ENCODE measurements at places on chromosomes 2 and 18. TPM values are rescaled to one million over a fixed set of nuclear protein-coding genes. Genes with fewer than 3 reads are reported as not detected.

DNA sequence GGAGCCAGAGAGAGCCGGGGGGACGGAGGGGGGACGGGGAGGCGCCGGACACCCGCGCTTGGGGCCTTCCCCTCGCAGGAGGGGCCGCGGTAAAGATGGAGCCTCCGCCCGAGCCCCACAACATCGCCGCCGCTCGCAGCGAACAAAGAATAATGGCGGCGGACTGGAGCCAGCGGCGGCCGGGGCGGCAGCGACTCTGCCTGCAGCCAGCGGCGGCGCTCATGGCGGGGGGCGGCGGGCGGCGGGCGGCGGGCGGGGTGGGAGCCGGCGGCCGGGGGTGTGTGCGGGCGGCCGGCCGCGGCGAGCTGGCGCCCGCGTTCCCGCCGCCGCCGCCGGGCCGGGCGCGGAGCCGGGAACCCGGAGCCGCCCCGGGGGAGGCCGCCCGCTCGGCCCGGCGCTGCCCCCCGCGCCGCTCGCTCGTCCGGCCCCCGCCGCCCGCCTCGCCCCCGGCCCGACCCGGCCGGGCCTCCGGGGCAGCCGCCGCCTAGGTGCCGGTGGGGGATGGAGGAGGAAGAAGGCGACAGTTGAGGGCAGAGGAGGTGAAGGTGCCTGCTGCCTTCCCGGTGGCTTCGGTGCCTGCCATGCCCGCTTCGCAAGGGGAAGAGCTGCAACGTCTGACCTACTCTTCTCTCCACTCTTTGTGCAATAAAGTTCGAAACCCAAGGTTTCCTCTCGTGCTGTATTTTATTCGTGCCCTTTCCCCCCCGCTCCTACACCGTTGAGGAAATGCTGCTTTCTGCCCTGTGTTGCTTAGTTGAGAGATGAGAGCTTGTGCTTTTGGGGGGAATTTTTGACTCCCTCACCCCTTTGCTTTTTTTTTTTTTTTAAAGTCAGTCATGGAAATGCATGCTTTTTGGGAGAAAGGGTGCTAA, 634 bp downstream of the CREB1 start:
- peaks cover 43% of the 10 kb centered on the region for H3K4me1 ChIP-seq
- H3K36me3 ChIP-seq: no peaks in the 10 kb centered on the region
- H3K4me3 ChIP-seq: peak overlapping the region; percentile 85
- peak; percentile 49 for DNase-seq

DNA sequence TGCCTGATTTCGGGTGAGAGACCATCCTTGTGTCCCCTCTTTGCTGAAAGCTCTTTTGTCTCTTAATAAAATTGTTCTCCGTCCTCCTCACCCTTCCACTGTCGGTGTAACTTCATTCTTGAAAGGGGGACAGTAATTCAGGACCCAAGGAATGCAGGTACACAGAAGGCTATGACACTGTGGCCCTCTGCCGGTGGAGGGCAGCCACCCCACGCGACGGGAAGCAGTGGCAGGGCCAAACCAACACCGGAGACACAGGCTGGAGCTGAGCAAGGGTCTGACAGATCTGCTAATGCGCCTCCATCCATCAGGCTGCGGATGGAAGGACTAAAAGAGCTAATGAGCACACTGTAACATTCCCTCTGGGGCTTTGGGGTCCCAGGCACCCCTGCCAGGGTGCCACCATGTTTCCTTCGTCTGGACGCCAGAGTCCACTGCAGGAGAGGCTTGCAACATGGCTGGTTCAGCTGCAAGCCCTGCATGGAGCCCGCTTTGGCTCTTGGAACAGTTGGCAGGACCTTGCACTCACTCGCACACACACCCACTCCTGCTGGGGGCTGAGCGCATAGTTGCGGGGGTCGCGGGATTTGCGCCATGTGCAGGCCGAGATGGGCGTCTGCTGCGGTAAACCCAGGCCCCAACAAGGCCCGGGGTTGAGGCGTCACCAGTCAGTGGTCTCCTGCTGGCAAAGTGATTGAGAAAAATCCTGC, 544.1 kb upstream of the CDH7 start:
- H3K36me3 ChIP-seq: no peaks in the 10 kb centered on the region
- no peak overlapping the region for H3K4me3 ChIP-seq
- H3K4me1 ChIP-seq: 0 out of 2 replicates have a peak, but pooled peaks cover 3% of the 10 kb centered on the region
- no peak overlapping the region for H3K27ac ChIP-seq
- H3K27me3 ChIP-seq: no peaks in the 10 kb centered on the region
- DNase-seq: peak; percentile 48

- H3K27ac ChIP-seq: no peak overlapping the region
- DNase-seq: no peak
- no peaks in the 10 kb centered on the region for H3K27me3 ChIP-seq
These were observed 117.8 kb downstream of the NFATC1 start for GRCh38 chr18:79513381-79514081.

Gene ACVR1C
- total RNA-seq: 1.1 TPM

- peaks cover 10% of the 10 kb centered on the region for H3K4me1 ChIP-seq
- no peak for DNase-seq
- no peak overlapping the region for H3K27ac ChIP-seq
These were observed 34.2 kb downstream of the FAM178B start for GRCh38 chr2:96952016-96952750.

DNA sequence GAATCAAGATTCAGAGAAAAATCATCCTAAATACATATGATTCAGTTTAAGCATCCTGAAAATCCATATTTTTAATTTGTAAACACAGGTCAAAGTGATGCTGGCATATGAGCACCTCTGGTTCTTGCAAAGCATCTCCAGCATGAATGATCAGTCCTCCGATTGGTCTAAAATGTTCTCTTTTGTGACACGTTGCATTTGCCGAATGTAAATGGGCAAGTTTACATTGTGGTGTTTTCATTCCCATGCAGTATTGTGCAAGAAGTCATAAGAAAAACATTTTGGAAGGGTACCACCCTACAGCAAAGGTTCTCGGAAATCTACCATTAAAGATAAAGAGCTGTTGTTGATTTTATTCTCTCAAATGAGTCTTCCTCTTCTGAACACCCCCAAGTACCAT, 108.0 kb upstream of the UNC80 start:
- no peak overlapping the region for H3K27ac ChIP-seq
- DNase-seq: no peak
- H3K4me1 ChIP-seq: peaks cover 39% of the 10 kb centered on the region
- H3K4me3 ChIP-seq: no peak overlapping the region
- H3K27me3 ChIP-seq: no peaks in the 10 kb centered on the region

- H3K4me1 ChIP-seq: no peaks in the 10 kb centered on the region
- H3K27ac ChIP-seq: no peak overlapping the region
- no peak for DNase-seq
- no peaks in the 10 kb centered on the region for H3K36me3 ChIP-seq
These were observed 274.9 kb upstream of the VWC2L start for GRCh38 chr2:214135966-214136365.

GRCh38 chr2:119697290-119698020, 18.5 kb downstream of the TMEM177 start:
- H3K36me3 ChIP-seq: no peaks in the 10 kb centered on the region
- no peaks in the 10 kb centered on the region for H3K27me3 ChIP-seq
- peaks cover 59% of the 10 kb centered on the region for H3K4me1 ChIP-seq
- H3K4me3 ChIP-seq: no peak overlapping the region
- no peak overlapping the region for H3K27ac ChIP-seq

- peaks cover 8% of the 10 kb centered on the region for H3K4me1 ChIP-seq
- H3K27ac ChIP-seq: peak overlapping the region; percentile 51
- no peak overlapping the region for H3K4me3 ChIP-seq
- no peaks in the 10 kb centered on the region for H3K27me3 ChIP-seq
- H3K36me3 ChIP-seq: no peaks in the 10 kb centered on the region
These were observed 112.3 kb downstream of the AGAP1 start for GRCh38 chr2:235606004-235606715.

GRCh38 chr2:170362313-170362870, 184.4 kb downstream of the MYO3B start:
- H3K36me3 ChIP-seq: no peaks in the 10 kb centered on the region
- no peak for DNase-seq
- H3K27ac ChIP-seq: no peak overlapping the region
- no peaks in the 10 kb centered on the region for H3K27me3 ChIP-seq

- H3K4me1 ChIP-seq: no peaks in the 10 kb centered on the region
- no peaks in the 10 kb centered on the region for H3K36me3 ChIP-seq
- H3K27me3 ChIP-seq: no peaks in the 10 kb centered on the region
- H3K4me3 ChIP-seq: no peak overlapping the region
- no peak overlapping the region for H3K27ac ChIP-seq
- no peak for DNase-seq
These were observed 35.2 kb downstream of the COPS8 start for GRCh38 chr2:237120916-237121315.

- peaks cover 17% of the 10 kb centered on the region for H3K4me1 ChIP-seq
- no peaks in the 10 kb centered on the region for H3K27me3 ChIP-seq
- H3K36me3 ChIP-seq: no peaks in the 10 kb centered on the region
- no peak for DNase-seq
- H3K4me3 ChIP-seq: no peak overlapping the region
These were observed 84.6 kb downstream of the MYL12B start for GRCh38 chr18:3346487-3346886.

DNA sequence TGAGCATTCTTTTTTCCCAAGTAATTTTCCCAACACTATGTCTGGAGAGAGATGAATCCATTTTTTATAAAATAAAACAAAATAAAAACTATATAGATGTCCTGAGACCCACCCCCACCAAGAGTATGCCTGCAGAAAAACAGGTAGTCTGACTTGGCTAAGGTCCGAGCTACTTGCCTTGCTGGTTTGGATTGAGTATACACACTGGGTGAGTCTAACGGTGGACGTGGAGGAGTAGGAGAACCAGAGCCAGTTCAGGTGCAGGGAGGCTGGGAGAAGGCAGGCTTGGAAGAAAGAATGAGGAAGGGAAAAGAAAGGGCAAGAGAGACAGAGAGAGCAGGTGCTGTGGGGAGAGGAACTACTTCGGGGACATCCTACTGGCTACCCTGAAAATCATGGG, 21.3 kb upstream of the AFTPH start:
- no peak for DNase-seq
- no peaks in the 10 kb centered on the region for H3K36me3 ChIP-seq
- no peaks in the 10 kb centered on the region for H3K27me3 ChIP-seq
- no peak overlapping the region for H3K27ac ChIP-seq
- no peak overlapping the region for H3K4me3 ChIP-seq

DNA sequence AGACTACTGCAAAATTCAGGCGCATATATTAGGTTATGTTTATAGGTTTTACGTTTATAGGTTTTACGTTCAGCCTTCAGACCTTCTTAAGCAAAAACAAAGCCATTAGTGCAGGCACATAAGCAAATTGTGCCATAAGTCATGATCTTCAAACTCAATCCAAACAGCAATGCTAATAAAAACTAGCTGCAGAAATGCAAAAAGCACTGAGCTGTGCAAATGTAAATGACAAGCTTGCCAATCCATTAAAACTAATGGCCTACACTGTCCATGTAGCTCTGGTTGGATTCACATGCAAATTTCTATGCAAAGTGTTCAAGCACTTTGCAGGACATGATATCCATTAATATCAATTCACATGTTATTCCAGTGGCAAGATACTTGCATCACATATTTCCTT, 50.9 kb downstream of the LRPPRC start:
- peaks cover 42% of the 10 kb centered on the region for H3K36me3 ChIP-seq
- peaks cover 43% of the 10 kb centered on the region for H3K4me1 ChIP-seq
- no peak for DNase-seq
- no peaks in the 10 kb centered on the region for H3K27me3 ChIP-seq
- H3K27ac ChIP-seq: peak overlapping the region; percentile 60

- no peak for DNase-seq
- no peaks in the 10 kb centered on the region for H3K27me3 ChIP-seq
- no peak overlapping the region for H3K4me3 ChIP-seq
- no peak overlapping the region for H3K27ac ChIP-seq
- no peaks in the 10 kb centered on the region for H3K4me1 ChIP-seq
These were observed 37.8 kb downstream of the FAM168B start for GRCh38 chr2:131055169-131056065.

- H3K36me3 ChIP-seq: no peaks in the 10 kb centered on the region
- no peak overlapping the region for H3K4me3 ChIP-seq
- no peak overlapping the region for H3K27ac ChIP-seq
- no peaks in the 10 kb centered on the region for H3K27me3 ChIP-seq
These were observed 344.1 kb upstream of the CHAC2 start for GRCh38 chr2:53423465-53423864.

Gene ITPRID2
- total RNA-seq: 12.0 TPM

DNA sequence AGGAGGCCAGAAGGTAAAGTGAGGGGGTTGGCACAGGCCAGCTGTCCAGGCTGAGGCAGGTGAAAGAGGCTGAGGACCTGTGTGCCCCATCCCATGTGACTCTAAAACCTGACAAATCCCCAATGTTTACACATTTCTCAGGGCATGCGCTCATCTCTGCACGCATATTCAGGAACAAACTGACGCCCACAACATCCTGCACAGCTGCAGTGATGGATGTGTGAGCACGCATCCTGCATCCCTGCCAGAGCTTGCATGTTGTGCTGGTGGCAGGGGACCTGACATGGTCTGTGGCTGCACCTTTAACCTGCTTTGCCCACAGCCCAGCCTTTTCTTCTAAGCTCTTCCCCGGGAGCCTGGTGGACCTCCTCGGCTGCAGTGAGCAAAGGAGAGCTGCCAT, 83.1 kb downstream of the FBXO15 start:
- no peaks in the 10 kb centered on the region for H3K4me1 ChIP-seq
- H3K4me3 ChIP-seq: no peak overlapping the region
- no peak for DNase-seq
- no peaks in the 10 kb centered on the region for H3K27me3 ChIP-seq

Measured in GM23338 (cell line).